Colonic mucosa (tissue), 4 donors: ENCODE measurements at places on chromosomes 12 and 14. TPM values are rescaled to one million over a fixed set of nuclear protein-coding genes. Genes with fewer than 3 reads are reported as not detected.
A peak's percentile ranks its signal among the peaks of the same experiment; 100 is the strongest.

Gene HOXC9
- total RNA-seq = not detected

Gene DPF3
- 14.0 TPM for total RNA-seq

Gene VDR
- total RNA-seq = 124 TPM

Gene SLC25A21
- total RNA-seq = 0.82 TPM

Gene GLT1D1
- total RNA-seq = 0.17 TPM

Gene KRT82
- not detected for total RNA-seq

Gene PRH2
- total RNA-seq = not detected

Gene SLC25A3
- total RNA-seq = 680 TPM

Gene TAS2R42
- not detected for total RNA-seq

Gene MTA1
- 90.2 TPM for total RNA-seq

Gene NKX2-1
- not detected for total RNA-seq

Gene NEUROD4
- not detected for total RNA-seq

Gene HHIPL1
- 0.93 TPM for total RNA-seq

GRCh38 chr14:72833174-72833573 is 60.7 kb downstream of the DPF3 start:
- DNase-seq = no peak

- no peak for DNase-seq
Observed at GRCh38 chr12:64806593-64807460, 17.6 kb upstream of the TBC1D30 start.

DNA sequence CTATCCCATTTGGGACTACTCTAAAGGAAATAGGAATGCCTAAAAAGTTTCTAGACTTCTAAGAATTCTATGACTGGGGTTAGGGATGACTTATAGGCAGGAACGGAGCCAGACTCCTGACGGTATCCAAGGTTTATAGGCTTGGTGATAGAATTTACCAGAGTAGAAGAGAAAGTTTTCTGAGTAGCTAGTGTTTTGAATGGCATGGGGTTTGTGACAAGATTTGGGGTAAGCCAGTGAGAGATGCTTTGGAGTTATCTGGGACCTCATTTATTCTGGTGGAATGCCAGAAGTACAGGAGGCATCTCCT is 444.6 kb downstream of the RAD51B start:
- DNase-seq = no peak

DNA sequence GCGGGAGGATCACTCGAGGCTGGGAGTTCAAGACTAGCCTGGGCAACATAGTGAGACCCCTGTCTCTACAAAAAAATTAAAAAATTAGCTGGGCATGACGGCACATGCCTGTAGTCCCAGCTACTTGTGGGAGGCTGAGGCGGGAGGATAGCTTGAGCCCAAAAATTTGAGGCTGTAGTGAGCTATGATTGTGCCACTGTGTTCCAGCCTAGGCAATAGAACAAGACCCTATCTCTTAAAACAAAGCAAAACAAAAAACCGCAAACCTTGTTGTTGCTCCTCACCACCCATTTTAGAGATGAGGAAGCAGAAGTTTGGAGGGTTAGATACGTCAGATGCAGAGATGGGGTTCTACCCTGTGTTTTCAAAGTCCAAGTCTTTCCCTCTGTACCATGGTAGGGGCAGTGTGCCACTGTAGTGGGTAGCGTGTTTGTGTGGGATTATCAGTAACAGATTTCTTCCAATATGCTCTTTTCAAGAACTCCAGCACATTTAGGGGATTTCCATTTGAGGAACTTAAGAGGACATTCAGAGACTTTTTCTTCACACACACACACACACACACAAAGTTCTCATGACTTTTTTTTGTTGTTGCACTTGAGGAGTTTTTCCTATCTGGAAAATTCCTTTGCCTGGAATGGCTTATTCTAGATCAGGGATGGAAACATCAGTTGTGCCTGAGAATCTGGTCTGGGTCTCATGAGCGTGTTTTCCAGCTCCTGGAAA is 186.5 kb downstream of the CHST11 start:
- DNase-seq = no peak

GRCh38 chr12:29783773-29784666 is at the start of gene TMTC1:
Gene TMTC1, minus strand, starts transcription at chr12:29783942. Its CDS starts 191 bp downstream, at chr12:29783751.
- DNase-seq = peak; percentile 48

- DNase-seq = peak; percentile 84
Observed at GRCh38 chr12:108856428-108857157, 790 bp downstream of the SSH1 start.

GRCh38 chr12:107322063-107322462 is 228.7 kb upstream of the CRY1 start:
- no peak for DNase-seq

GRCh38 chr12:10167599-10167998 is 4.3 kb downstream of the OLR1 start:
- DNase-seq = no peak

DNA sequence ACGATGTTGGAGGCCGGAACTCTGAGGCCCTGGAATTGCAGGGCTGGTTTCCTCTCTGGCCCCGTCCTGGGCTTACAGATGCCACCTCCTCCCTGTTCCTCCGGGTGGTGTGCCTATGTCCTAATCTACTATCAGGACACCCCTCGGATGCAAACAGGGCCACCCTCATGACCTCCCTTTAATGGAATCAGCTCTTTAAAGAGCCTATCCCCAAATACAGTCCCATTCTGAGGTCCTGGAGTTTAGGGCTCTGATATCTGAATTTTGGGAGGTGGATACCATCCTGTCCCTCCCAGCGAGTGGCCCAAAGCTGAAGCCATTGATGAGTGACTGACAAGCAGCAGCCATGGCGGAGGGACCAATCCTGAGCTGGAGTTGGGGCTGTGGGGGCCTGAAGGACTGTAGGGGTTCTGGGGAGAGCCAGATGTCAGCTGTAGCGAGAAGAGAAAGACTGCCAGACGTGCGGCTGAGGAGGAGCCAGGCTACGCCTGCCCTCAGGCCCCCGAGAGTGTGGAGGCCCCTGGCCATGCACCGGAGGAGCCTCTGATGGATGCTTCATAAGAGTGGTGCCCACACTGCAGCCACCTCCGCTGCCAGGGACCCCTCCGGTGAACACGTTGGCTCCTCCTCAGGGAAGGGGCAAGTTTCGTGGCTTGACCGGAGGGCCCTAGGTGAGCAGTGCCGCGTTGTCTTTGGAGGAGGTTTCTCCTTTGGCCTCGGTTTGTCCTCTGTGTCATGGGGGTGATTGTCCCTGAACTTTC is 100.2 kb downstream of the KIF26A start:
- no peak for DNase-seq

DNA sequence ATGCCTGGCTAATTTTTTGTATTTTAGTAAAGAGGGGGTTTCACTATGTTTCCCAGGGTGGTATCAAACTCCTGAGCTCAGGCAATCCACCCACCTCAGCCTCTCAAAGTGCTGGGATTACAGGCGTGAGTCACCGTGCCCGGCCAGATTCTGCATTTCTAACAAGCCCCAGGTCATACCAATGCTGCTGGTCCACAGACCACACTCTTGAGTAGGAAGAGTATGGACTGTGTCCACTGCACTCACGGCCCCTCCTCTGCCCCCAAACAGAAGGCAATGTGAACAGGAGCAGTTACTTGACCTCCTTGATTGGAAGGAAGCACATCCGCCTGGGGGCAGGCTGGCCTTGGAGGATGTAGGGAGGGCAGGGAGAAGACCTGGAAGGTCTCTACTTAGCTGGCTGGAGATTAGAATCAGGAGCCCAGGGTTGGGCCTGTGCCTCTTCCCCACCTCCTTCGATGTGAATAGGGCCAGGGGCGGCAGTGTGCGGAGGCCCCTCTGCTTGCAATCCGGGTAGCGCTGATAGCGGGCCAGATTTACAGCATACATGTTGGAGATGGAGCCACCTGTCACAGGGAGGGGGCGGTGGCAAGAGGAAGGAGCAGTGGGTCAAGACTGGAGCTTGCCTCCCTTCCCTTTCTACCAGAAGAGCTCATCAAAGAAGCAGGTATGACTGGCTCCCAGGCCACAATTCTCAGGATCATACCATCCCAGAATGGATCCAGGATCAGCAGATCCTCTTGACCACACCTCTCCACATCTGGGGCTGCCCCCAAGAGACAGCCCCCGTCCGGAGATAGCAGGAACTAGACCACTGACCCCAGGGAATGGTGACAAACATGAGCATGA is 9.4 kb upstream of the ZNF740 start:
- no peak for DNase-seq

GRCh38 chr12:32502693-32503502 is 103.5 kb downstream of the FGD4 start:
- DNase-seq = no peak

- DNase-seq = no peak
Observed at GRCh38 chr12:19440916-19441315, 1.6 kb downstream of the AEBP2 start.

GRCh38 chr12:6360578-6361490 is 14.5 kb downstream of the SCNN1A start:
- DNase-seq = no peak

GRCh38 chr12:7068994-7069346 is 8.5 kb downstream of the C1S start:
- no peak for DNase-seq

GRCh38 chr12:121376754-121377697 is 22.9 kb upstream of the RNF34 start:
- DNase-seq = no peak

GRCh38 chr12:76206677-76207072 is 122.2 kb upstream of the NAP1L1 start:
- no peak for DNase-seq

DNA sequence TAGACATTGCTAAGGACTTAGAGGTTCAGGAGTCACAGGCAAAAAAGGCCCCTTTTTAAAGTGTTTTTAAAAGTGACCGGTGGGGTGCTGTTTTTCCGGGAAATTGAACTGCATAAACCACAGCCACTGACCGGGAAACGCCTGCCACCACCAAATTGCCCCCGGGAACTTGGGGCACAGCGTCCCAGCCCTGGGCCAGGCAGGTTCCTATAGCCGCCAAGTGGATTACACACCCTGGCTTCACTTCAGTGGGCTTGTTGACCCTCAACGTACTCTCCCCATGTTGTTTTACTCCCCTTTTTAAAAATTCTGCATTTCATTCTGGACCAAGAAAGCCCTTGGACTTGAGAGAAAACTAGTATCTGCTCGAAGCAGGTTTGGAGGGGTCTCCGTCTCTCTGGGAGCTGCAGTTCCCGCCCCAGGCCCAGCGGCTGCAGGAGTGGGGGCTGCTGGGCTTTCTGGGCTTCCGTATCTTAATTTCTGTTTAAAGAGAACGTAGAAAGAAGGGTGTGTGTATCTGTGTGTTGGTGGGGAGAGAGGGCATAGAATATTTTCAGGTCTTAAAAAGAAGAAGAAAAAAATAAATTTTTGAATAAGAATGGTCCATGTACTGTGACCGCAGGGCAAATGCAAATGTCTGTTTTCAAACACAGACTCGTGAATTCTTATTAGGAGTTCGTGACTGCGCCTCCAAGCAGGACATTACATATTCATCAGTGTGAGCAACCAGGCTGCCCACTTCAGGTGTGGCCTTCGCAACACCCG is 82.9 kb downstream of the PAPOLA start:
- DNase-seq = no peak

DNA sequence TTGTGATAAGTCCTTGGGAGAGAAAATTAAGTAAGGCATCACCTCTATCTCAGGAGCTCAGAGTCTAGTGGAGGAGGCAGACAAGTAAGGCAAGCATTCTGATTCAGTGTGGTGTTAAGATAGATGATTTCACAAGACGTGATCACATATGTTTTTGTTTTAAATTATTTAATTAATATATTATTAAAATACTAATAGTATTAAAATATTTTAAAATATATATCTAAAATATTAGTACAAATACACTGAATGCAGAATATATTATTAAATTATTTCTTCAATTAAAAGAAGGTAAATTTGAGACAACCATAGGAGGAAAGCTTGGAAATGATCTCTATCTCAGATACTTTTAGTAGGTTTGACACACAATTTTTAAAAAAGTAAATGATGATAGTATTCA is 51.5 kb upstream of the ANO4 start:
- no peak for DNase-seq
